ENCODE measurements at places on chromosomes 2 and 18.

GRCh38 chr2:241130316-241130715 lies 19.0 kb downstream of the PASK start:
- no peak for DNase-seq

GRCh38 chr18:39741755-39742466 lies 2176.3 kb upstream of the CELF4 start:
- no peak for DNase-seq

- no peak for DNase-seq
Measured at GRCh38 chr2:68969736-68970490, 4.5 kb upstream of the GKN1 start.

- DNase-seq = no peak
Measured at GRCh38 chr2:157601807-157602206, 26.9 kb downstream of the ACVR1C start.

GRCh38 chr2:4053769-4054493 lies 350.6 kb downstream of the DCDC2C start:
- no peak for DNase-seq

DNA sequence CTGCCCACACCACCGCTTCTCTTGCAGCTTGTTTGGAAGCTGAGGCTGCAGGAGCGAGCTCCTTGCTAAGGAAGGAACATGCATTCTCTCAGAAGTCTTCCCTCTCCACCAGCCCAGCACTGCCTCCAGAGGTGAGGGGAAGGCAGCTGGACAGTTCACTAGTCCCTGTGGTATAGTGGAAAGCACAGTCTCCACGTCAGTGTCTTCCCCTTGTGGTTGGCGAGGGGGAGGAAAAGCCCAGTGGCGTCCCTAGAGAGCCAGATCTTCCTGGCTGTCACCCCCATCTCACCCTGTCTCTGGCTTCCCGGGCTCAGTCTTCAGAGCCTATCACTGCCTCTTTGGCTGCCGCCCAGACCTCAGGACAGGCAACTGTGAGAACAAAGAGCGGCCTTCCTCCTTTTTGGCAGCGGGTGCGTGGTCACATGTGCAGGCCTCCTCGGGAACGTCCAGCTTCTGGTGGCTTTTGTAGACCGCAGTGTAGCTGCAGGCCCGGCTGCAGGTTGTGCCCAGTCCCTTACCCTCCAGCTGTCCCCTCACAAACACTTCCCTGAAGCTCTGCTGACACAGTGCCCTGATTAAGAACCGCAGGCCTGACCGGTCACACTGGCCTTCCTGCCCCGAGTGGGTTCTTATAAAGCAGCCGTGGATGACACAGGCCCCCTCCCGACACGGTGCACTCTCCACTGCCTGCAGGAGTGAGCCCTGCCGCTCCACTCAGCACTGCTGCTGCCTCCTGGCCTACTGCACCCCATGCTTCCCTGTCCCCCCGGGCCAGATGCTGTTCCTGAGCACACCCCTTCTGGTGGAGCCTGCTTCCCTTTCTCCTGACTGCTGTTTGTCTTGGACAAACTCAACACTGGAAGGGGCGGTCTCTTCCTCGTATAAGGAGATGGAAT lies 90.9 kb downstream of the RNF144A start:
- DNase-seq = no peak

- no peak for DNase-seq
Measured at GRCh38 chr2:39567507-39567906, 98.2 kb upstream of the TMEM178A start.

DNA sequence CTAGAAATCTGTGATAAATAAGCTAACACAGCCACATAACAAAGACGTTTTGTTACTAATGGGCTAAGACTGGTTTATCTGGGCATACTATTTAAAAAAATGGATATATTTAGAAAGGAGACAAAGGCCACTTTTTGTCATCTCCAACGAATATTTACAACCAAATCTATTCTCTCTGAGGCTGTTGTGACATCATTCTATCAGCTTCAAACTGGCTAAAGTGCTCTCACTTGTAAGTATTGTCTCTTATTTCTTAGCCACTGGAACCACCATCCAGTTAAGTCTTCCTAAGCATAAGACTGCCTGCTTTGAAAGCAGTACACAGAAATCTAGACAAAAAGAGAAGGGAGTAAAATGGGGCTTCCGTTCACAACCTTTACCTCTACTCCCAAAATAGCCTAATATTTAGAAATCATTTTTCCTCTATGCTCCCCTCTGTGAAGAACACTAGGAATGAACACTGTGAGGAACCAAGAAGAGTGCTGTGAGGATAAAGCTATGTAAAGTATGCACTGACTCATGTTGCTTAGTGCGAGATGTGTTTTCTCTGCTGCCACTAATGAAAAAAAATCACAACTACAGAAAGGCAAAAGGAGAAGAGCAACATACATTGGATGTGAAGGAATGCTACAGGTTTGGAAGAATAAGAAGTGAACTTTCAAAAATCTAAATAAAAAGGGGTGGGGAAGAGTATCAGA lies 264.1 kb downstream of the EXOC6B start:
- no peak for DNase-seq

- DNase-seq = no peak
Measured at GRCh38 chr18:49788327-49788898, 24.9 kb downstream of the ACAA2 start.

DNA sequence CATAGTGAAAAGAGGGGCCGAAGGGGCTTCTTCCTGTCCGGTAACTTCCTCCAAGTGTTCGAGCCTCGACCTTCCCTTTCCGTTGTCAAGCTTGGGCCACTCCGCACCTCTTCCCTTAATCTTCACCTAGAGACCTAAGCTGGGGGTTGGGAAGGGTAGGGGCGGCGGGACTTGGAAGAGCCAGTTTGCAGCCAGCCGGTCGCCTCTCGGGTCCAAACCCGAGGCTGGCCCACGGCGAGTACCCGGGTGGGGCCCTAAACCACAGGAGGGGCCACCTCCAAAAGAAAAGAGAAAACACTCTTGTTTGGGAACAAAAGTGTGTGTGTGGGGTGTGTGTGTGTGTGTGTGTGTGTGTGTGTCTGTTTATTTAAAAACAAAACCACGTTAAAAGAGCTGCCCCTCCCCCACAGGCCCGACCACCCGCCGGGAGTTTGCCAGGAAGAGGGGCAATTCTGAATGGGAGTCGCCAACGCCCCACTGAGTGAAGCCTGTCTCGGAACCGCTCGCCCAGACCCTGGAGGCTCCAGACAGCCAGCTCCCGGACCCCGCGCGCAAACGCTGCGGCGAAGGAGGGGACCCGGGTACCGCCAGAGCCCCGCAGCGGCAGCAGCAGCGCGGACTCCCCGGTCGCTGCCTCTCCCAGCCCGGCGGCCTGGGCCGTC lies 488 bp upstream of the RHOB start:
- no peak for DNase-seq

GRCh38 chr2:204748286-204748685 lies 203.0 kb downstream of the PARD3B start:
- DNase-seq = no peak

- no peak for DNase-seq
Measured at GRCh38 chr2:226403369-226403768, 396.3 kb downstream of the IRS1 start.

DNA sequence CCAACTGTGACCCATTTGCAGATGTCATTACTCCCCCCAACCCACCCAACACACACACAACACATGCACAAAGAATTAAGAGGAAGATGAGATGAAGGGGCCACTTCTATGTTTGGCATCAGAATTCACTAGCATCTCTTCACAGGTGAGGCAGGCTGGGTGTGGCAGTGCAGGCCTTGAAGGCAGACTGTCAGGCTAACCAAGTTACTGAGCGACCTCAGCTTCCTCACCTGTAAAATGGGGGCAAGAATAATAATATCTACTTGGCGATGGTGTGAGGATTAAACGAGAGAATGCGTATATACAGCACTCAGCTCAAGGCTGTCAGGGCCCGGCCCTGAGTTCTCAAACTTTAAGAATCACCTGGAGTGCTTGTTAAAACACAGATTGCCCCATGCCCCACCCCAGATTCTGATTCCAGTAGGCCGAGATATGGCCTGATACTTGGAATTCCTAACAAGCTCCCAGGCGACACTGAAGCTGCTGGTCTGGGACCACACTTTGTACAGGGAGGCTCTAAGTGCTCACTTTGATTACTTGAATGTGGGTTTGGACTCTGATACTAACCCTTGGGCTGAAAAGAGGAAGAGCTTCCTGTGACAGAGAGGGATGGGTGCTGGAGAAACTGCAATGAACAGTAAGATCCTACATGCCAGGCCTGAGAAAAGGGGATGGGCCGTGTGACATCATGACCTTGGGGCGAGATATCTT lies 1.1 kb downstream of the ACTG2 start:
- no peak for DNase-seq

DNA sequence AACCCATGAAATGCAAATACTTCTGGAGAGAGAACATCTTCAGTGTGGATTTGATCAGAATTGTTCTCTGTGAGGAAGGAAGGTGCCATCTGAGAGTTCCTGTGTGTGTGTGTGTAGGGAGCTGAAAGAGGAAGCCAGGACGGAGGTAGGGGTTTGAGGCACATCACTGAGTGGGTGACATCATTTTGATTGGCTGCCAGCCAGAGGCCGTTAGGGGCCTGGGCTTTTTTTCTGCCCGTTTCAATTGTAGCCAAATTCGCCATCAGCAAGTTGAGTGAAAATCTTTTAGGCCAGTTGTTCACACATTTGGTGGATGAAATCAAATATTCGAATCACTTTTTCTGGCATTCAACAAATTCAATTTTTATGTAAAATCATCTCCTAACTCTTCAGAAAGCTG lies 48.9 kb downstream of the TSN start:
- no peak for DNase-seq

DNA sequence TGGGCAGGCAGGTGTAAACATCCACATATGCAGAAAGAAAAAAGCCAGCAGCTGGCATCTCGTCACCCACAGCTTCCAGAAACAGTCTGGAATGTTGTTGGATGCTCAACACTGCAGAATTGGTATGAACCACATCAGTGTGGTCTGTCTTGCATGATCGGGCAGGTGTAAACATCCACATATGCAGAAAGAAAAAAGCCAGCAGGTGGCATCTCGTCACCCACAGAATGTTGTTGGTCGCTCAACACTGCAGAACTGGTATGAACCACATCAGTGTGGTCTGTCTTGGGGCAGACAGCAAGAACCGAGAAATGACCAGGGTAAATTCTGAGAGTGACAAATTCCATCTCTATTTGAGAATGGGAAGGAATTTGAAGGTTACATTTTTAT lies 39.6 kb downstream of the DOCK10 start:
- DNase-seq = no peak

- no peak for DNase-seq
Measured at GRCh38 chr2:135963841-135964240, 21.6 kb downstream of the DARS1 start.

- no peak for DNase-seq
Measured at GRCh38 chr18:79687806-79688205, 8.2 kb downstream of the CTDP1 start.

DNA sequence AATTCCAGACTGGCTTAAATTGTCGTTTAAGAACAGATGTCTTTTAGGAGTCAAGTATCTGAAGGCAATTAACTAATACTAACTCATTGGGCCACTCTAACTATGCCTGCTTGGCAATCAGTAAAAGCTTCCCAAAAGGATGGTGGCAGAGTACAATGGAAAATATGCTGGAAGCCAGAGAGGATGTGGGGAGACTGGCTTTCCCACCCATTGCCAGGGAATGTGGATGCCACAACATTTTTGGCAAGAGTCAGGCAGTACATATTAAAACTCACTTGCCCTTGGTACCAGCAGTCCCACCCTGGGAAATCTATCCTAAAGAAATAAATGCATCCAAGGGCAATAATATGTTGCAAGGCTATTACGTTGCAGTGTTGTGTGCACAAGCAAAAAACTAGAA lies 74.0 kb upstream of the FZD7 start:
- no peak for DNase-seq

DNA sequence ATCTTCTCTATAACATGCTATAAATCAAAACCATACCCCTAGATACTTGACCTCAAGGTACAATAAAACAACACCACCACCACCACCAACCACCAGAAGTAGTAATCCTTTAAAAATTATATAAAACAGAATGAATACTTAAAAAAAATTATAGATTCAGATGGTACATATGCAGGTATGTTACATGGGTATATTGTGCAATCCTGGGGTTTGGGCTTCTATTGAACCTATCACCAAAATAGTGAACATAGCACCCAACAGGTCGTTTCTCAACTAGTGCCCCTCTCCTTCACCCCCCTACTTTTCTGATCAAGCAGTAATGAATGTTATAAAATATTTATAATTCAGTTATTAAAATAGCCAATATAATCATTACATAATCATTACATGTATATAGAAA lies 71.1 kb upstream of the CHN1 start:
- DNase-seq = no peak

- DNase-seq = no peak
Measured at GRCh38 chr2:113197347-113198047, 23.7 kb downstream of the PSD4 start.

- DNase-seq = no peak
Measured at GRCh38 chr18:79789091-79789891, 8.4 kb upstream of the KCNG2 start.

GRCh38 chr2:85785871-85786270 lies 32.1 kb downstream of the ATOH8 start:
- DNase-seq = no peak

GRCh38 chr18:58970943-58971790 lies 106.5 kb downstream of the ZNF532 start:
- DNase-seq = no peak

All from GM18507 (cell line).